ENCODE measurements at places on chromosomes 1 and 21. TPM values are rescaled to one million over a fixed set of nuclear protein-coding genes. Genes with fewer than 3 reads are reported as not detected.

Gene SPATA21
- total RNA-seq: not detected

Gene OR2AK2
- total RNA-seq: not detected

Gene DENND2C
- total RNA-seq: 13.0 TPM

Gene SV2A
- total RNA-seq: 3.4 TPM

Gene CACNA1S
- total RNA-seq: not detected

Gene CTH
- 1.6 TPM for total RNA-seq

Gene SLC22A15
- 3.3 TPM for total RNA-seq

Gene CD52
- not detected for total RNA-seq

Gene FOXO6
- not detected for total RNA-seq

Gene EGLN1
- total RNA-seq: 21.6 TPM

Gene IFI44L
- 0.28 TPM for total RNA-seq

Gene SLC30A10
- total RNA-seq: not detected

Gene NLRP3
- total RNA-seq: not detected

Gene CD34
- total RNA-seq: not detected

Gene TMEM69
- 55.4 TPM for total RNA-seq

Gene CA6
- not detected for total RNA-seq

Gene GNPAT
- total RNA-seq: 30.7 TPM
